ENCODE measurements at places on chromosomes 12 and 14.

DNA sequence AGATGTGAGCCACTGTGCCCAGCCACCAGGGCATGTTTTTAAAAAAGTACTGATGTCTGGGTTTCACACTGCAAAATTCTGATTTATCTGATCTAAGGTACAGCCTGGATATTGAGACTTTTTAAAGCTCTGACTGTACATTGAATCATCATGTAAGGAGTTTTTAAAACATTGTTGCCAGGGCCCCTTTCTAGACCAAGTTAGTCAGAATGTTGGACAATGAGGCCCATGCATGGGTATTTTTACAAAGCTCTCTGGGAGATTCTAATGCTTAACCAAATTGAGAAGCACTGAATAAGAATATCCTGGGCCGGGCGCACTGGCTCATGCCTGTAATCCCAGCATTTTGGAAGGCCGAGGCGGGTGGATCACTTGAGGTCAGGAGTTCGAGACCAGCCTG, 16.7 kb downstream of the TMEM19 start:
- no peak for DNase-seq

GRCh38 chr12:131112021-131112420, 158.3 kb downstream of the ADGRD1 start:
- DNase-seq: no peak

GRCh38 chr12:47983541-47984115, 20.2 kb downstream of the TMEM106C start:
- no peak for DNase-seq

- DNase-seq: no peak
Measured at GRCh38 chr12:132766380-132767085, 4.9 kb upstream of the ANKLE2 start.

GRCh38 chr12:67474934-67475620, 173.5 kb upstream of the DYRK2 start:
- no peak for DNase-seq

DNA sequence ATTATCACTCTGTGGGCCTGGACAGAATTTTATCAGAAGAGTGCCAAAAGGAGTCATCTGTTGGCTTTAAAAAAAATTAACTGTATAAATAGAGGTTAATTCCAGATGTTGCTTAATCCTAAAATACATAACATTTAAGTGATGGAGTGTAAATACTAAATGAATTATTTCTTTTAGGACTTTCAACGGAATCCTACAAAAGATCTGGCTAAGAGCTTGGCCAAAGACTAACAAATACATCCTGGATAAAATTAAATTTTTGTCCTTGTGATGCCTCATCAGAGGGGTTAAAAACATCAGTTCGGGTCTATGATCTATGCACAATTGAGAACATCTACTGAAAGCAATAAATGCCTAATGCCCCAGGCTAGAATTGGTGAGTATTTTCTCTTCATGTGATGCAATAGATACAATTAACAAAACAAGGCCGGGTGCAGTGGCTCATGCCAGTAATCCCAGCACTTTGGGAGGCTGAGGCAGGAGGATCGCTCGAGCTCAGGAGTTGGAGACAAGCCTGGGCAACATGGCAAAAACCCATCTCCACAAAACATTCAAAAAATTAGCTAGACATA, 49.8 kb upstream of the RAP1B start:
- no peak for DNase-seq

DNA sequence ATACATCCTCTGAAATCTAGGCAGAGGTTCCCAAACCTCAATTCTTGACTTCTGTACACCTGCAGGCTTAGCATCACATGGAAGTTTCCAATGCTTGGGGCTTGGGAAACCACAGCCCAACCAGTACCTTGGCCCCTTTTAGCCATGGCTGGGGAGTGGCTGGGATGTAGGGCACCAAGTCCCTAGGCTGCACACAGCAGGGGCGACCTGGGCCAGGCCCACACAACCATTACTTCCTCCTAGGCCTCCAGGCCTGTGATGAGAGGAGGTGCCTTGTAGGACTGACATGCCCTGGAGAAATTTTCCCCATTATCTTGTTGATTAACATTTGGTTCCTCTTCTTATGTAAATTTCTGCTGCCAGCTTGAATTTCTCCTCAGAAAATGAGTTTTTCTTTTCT, 1387.4 kb downstream of the FSCB start:
- DNase-seq: no peak

GRCh38 chr14:77529963-77530362, 31.3 kb upstream of the ISM2 start:
- no peak for DNase-seq

GRCh38 chr12:51217968-51218606, at the start of gene POU6F1:
TSS of gene POU6F1 (minus strand) at chr12:51218062. CDS start at chr12:51206836, 11,226 bp downstream.
- DNase-seq: peak; percentile 76

- DNase-seq: no peak
Measured at GRCh38 chr12:79366374-79366773, 324.4 kb downstream of the PAWR start.

GRCh38 chr14:100403802-100404365, 80.7 kb downstream of the SLC25A47 start:
- DNase-seq: no peak

DNA sequence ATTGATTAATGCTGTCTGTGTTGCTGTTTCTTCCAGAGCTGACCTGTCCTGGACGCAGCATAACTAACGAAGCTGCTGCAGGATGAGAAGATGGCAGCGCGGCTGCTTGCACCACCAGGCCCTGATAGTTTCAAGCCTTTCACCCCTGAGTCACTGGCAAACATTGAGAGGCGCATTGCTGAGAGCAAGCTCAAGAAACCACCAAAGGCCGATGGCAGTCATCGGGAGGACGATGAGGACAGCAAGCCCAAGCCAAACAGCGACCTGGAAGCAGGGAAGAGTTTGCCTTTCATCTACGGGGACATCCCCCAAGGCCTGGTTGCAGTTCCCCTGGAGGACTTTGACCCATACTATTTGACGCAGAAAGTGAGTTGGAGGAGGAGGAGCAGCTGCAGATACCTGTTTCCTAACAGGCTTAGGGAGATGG, 71.7 kb downstream of the SCN8A start:
- no peak for DNase-seq

- no peak for DNase-seq
Measured at GRCh38 chr12:88985011-88985410, 367.3 kb downstream of the DUSP6 start.

- DNase-seq: no peak
Measured at GRCh38 chr12:6338955-6339354, 2.9 kb downstream of the TNFRSF1A start.

DNA sequence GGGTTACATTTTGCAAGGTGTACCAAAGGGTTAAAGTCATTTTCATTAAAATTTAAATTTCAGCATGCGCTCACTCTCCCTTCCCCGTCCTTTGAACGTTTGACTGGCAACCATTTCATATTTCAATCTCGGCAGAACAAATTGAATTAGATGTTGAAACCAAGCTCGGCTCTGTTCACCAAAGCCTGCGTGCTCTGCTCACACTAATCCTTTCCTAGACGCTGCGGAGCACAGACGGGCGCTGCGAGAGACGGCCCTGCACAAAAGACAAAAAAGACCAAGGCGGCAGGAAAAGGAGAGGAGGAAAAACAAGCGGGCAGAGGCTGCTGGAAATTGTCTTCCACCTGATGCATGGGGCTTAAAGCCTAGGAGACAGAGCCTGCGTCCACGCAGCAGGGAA, 149.3 kb downstream of the RBM19 start:
- no peak for DNase-seq

DNA sequence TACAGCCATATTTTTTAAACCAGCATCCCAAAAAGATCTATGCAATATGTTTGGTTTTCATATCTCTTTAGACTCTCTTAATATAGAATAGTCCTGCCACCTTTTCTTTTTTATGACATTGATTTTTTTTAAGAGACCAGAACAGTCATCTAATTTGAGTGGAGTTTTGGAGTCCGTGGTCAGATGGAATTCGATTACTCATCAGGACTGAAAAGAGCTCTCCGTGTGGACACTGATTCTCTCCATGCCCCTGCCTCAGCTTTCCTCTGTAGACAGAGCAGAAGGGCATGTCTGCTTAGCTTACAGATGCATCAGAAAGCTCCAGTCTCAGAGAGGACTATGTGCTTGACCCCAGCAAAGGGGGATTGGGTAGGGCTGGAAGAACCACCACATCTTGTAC, 27.8 kb downstream of the SMCO2 start:
- no peak for DNase-seq
